ENCODE measurements at places on chromosomes 3 and 15.

DNA sequence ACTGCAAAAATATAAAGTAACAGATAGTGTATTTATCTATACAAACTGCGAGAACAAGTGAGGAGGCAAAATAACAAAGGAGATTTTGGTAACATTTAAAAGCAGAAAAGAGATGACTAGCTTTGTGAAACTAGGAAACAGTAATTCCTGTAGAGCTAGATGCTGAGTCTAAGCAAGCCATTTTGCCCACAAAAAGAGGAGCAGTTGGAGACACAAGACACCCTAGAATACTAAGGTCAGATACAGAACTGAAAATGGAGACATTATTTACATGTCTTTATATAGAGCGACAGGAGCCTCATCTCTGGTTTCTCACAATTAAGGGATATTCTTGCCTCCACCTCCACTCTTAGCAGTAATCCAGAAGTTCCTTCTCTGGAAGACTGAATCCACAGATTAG, 732.4 kb upstream of the GBE1 start:
- DNase-seq, result no peak

DNA sequence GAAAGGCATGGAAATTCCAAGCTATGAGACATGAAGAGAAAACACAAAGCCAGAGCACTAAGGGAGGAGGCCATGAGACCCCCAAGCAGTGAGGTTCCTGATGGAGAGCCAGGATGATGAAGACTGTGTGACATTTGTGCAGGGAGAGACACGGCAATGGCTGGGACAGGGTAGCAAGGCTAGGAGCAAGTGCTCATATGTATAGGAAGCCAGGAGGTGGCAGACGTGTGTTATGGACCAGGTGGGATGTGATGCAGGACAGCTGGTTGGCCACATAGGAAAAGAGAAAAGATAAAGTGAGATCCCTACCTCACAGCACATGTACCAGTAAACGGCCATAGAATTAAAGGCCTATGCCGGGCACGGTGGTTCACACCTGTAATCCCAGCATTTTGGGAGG, 112.7 kb downstream of the APBA2 start:
- no peak for DNase-seq

DNA sequence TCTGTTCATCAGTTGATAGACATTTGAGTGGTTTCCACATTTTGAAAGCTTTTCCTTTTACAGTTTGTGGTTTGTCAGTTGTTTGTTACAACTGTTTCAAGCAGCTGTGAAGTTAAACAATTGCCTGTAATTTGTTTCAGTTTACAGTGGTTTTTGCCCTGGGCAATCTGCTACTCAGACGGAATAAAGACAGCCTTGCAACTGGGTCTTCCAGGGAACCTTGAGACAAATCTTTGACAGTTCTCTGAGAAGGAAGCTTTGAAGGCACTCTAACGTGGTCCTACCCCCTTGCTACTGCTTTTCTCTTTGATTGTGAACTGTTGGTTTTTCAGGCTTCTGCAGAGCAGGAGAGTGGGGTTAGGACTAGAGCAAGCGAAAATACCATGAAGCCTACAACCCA, 28.0 kb downstream of the LRRC28 start:
- DNase-seq, result no peak

DNA sequence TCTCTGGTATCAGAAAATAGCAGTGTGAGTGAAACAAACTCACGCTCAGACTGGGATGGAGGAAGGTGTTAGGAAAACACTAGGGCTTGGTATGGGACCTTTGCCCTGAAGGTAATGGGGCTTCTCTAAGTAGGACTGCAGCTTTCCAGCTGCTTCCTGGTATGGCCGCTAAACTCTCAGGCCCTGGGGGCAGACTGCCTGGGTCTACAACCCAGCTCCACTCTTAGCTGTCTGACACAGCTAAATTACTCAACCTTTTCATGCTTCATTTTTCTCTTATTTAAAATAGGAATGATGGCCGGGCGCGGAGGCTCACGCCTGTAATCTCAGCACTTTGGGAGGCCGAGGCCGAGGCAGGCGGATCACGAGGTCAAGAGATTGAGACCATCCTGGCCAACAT, 5.2 kb upstream of the YEATS2 start:
- DNase-seq, result no peak

DNA sequence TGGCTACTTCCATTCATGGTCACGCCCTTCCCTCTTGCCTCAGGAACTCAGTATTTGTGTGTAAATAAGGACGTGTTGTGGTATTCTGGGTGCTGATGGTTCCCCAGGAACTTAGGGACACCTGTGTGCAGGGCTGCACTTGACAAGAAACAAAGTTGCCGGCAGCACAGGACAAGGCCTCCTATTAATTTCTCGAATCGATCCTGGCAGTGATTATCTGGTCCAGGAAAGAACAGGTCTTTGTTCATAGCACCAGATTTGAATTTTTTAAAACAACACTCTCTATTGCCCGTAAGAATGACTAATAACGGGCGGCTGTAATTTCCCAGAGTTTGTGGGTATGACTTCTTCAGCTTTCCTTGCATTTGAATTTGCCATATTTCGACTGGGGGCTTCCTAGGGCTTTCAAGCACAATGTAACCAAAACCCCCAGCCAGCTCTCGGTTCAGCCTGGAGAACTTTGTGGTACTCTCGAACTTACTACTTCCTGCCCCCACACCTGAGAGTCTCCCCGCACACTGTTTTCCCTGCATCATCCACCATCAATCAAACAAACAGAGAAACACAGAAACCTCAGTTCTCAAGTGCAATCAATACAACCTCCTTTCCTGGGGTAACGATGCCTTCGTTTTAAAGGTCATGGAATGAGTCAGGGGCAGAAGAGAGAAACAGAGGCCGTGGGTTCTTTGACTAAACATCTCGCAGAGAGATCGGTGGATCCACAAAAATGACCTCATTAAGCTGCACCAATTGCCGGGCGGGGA, 241.7 kb upstream of the ICE2 start:
- peak; percentile 29 for DNase-seq

- DNase-seq, result no peak
These were observed 87.3 kb downstream of the PEX5L start for GRCh38 chr3:179949412-179949811.

GRCh38 chr15:87357637-87358313, 898.8 kb downstream of the NTRK3 start:
- no peak for DNase-seq

GRCh38 chr15:38401701-38402100, 52.2 kb upstream of the FAM98B start:
- DNase-seq, result no peak

GRCh38 chr3:118945834-118946233, 88.8 kb downstream of the IGSF11 start:
- no peak for DNase-seq

DNA sequence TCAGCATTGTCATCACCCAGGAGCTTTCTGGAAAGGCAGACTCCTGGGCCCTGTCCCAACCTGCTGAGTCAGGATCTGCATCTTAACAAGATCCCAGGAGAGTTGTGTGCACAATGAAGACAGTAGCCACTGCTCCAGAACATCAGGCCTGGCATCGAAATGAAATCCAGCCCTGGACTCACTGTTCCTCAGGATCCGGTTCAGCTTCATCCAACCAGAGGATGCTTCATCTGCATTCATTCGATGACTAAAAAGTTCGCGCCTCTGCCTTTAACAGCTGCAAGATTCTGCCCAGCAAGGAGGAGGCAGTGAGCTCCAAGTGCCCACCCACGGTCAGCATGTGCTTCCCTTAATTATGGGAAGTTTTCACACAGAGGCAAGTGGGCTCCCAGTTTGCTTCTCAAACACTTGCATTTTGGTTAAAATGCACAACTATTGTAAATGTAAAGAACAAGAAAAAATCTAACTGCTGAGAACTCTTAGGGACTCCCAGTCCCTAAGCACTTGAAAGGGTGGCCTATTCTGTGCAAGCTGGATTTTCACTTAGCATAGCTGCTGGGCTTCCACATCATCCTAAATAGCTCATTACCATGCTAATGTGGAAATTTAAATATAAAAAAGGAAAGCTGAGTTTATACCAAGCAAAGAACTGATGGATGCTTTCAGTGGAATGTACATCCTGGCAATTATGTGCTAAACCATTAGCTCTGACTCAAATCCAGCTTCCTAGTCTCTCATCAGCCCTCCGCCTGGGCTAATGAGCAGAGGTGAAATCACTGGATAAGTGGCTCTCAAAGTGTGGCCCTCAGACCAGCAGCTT, 25.5 kb upstream of the ESYT3 start:
- DNase-seq, result no peak

GRCh38 chr15:79308874-79309273, 2.0 kb upstream of the TMED3 start:
- DNase-seq, result no peak

Measured in stimulated activated CD4-positive, alpha-beta T cell treated with anti-CD3 and anti-CD28 coated beads, TNF-alpha, amount 100 ng/mL, for 1 hour (primary cell).